ENCODE measurements at places on chromosomes 6 and 20. TPM values are rescaled to one million over a fixed set of nuclear protein-coding genes. Genes with fewer than 3 reads are reported as not detected.

The TMC2 gene
- not detected for total RNA-seq

The KIF6 gene
- total RNA-seq: 0.24 TPM

The LHFPL5 gene
- total RNA-seq: not detected

The PPP1R16B gene
- total RNA-seq: 2.3 TPM

The SMLR1 gene
- not detected for total RNA-seq
